ENCODE measurements at places on chromosomes 11 and 22.
A peak's percentile ranks its signal among the peaks of the same experiment; 100 is the strongest.

DNA sequence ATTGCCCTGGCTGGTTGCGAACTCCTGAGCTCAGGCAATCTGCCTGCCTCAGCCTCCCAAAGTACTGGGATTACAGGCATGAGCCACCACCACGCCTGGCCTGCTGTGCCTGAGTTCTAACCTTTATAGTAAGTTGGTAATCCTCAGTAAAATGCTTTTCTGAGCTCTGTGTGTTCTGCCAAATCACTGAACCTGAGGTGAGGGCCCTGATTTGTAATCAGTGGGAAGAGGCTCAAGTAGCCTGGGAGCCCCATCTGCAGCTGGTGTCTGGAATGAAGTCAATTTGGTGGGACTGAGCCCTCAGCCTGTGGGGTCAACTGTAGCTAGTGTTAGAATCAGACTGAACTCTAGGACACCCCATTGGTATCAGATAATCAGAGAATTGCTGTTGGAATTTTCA is 72.6 kb upstream of the PARVG start:
- no peak for DNase-seq

DNA sequence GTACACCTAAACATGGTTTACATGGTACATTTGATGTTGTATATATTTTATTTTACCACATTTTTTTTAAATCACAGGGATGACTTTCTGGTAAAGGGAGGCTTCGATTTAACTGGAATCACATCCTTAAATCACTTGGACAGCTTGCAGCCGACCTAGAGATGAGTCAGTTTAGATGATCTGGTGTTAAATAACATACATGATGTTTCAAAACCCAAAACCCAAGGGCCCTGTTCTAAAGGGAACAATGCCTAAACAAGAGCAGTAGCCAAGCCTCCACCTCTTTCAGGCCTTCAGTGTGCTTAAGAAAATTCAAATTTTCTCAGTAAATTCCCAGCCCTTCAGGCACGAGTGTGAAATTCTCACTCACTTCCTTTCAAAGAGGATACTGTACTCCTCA is 108.8 kb downstream of the WT1 start:
- DNase-seq = no peak

- no peak for DNase-seq
Measured at GRCh38 chr11:56509439-56509838, 18.3 kb upstream of the OR5M8 start.

DNA sequence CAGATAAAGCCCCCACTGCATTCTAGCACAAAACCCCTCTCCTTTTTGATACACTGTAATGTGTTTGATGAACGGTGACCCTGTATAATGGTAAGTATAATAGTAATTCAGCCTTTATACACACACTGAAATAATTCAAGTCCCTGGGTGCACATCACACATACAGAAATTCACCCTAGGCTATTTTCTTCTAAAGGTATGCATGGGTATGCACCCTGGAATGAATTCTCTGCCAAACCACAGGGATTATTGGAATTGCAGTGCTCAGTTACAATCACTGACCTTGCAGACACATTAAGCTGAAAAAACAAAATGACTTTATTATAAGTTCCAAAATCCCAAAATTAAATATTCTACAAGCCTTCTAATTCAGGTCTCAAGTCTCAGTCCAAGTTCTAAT is 245.9 kb upstream of the FAT3 start:
- DNase-seq = peak; percentile 79

- DNase-seq = peak; percentile 25
Measured at GRCh38 chr11:15073361-15074205, at the start of gene CALCB. Gene CALCB, plus strand, starts transcription at chr11:15073593. Its CDS starts 1,126 bp downstream, at chr11:15074719.

GRCh38 chr11:1445741-1446445 is 40.7 kb downstream of the MOB2 start:
- DNase-seq = no peak

- no peak for DNase-seq
Measured at GRCh38 chr22:32565002-32565339, 90.4 kb downstream of the FBXO7 start.

DNA sequence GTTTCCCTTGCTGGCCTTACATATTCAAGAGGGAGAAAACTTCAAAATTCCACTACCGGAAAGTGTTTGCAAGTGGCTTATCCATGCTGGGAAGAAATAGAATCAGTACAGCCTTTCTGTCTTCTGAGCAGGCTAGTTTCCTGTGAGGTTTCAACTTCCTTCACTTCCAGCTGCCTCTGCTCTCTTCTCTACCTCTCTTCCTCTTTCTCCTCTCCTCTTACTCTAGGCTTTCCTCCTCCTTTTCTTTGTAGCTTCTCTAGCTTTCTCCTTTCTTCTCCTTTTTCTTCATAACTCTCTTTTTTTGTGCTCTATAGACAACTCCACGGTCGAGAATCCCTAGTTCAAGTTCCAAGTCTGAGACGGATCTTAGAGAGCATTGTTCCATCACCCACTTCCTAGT is 421.8 kb downstream of the ETS1 start:
- DNase-seq = no peak

- peak; percentile 99 for DNase-seq
Measured at GRCh38 chr22:24402460-24403192, 24.8 kb upstream of the ADORA2A start.

GRCh38 chr11:416757-417621 is 2.2 kb upstream of the SIGIRR start:
- DNase-seq = peak; percentile 47

GRCh38 chr22:45629469-45630089 is 42.1 kb upstream of the ATXN10 start:
- no peak for DNase-seq

GRCh38 chr11:77212314-77213007 is 84.4 kb downstream of the MYO7A start:
- DNase-seq = no peak

DNA sequence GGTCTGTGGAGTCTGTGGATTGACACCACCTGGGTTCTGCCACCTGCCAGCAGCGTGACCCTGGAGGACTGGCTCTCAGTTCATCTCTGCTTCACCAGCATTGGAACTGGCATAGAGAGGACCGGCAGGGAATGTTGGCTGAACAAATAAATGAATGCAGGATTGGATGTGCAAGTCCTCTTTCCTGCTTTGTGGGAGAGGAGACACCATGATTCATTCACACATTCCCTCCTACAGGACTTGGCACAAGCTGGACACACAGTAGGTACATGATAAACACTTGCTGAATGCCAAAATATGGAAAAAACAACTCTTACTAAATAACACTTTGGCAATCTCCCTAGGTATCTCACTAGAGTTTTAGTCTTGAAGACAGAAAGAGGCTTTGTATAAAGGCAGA is 116.6 kb upstream of the NARS2 start:
- DNase-seq = no peak

- no peak for DNase-seq
Measured at GRCh38 chr11:68570691-68571090, 110.1 kb downstream of the PPP6R3 start.

- DNase-seq = peak; percentile 87
Measured at GRCh38 chr11:62394825-62395538, 23.9 kb upstream of the SCGB1A1 start.

- DNase-seq = peak; percentile 37
Measured at GRCh38 chr11:2194877-2195755, 23.5 kb upstream of the TH start.

DNA sequence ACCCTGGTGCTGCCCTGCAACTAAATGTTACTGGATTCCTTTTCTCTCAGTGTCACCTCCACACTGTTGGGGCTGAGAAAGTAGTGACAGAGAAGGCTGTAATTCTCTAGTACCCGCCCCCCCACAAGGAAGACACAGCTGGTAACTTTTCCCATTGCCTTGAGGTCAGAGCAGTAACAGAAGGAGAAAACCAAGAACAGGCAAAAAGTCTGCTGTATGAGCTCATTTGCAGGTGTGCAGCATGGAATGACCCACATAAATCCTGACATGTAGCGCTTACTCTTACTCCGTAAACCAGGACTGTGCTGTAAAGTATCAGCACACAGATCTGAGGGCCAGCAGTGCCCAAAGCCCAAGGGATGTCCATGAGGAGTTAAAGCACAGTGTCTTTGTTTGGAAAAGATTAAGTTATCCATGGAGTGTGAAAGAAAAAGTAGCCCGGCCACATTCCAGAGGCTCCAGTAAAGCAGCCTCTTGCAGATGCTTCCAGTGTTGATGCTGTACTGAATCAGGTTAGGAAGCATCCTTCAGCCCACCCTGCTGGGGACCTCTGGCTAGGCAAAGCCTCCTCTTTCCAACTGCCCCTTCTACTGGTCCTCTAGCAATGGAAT is 120.7 kb downstream of the PLEKHA7 start:
- DNase-seq = no peak

- DNase-seq = peak; percentile 97
Measured at GRCh38 chr22:44449061-44449682, 48.9 kb downstream of the RTL6 start.

DNA sequence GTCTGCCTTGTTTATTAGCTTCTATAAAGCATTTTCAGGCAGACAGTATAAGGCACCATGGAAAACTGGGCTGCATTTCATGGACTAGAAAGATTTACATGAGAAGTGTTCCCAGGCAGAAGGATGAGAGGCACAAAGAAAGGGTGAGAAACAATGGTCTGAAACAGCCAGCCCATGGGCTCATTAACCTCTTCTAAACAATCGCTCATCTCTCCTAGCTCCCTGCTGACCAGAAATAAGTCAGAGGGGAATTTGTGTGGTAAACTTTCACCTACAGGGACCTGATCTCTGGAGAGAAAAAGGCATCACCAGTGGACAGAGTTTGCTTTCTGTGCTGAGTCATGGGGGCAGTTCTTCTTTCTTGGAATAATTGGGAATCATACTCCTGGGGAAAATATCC is 51.8 kb upstream of the KIRREL3 start:
- peak; percentile 34 for DNase-seq

- peak; percentile 64 for DNase-seq
Measured at GRCh38 chr22:28279888-28280287, 360.8 kb upstream of the PITPNB start.

GRCh38 chr11:114386131-114386530 is 14.2 kb downstream of the C11orf71 start:
- DNase-seq = no peak

GRCh38 chr11:16347928-16348685 is 8.2 kb downstream of the SOX6 start:
- peak; percentile 20 for DNase-seq

GRCh38 chr22:49503896-49504521 is 323.7 kb downstream of the BRD1 start:
- no peak for DNase-seq

DNA sequence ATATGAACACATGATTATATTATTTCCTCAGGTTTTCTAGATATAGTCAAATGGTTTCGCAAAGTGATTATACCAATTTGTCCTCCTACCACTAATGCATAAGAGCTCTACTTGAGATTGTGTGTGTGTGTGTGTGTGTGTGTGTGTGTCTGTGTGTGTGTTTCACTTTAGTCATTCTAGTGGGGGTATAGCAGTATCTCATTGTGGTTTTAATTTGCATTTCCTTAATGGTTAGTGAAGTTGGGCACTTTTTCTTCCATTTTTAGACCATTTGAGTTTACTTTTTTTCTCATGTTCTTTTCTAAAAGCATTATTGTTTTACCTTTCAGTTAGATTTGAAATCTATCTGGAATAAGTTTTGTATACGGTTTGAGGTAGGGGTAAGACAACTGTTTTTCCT is 12.9 kb downstream of the CAPN5 start:
- no peak for DNase-seq

DNA sequence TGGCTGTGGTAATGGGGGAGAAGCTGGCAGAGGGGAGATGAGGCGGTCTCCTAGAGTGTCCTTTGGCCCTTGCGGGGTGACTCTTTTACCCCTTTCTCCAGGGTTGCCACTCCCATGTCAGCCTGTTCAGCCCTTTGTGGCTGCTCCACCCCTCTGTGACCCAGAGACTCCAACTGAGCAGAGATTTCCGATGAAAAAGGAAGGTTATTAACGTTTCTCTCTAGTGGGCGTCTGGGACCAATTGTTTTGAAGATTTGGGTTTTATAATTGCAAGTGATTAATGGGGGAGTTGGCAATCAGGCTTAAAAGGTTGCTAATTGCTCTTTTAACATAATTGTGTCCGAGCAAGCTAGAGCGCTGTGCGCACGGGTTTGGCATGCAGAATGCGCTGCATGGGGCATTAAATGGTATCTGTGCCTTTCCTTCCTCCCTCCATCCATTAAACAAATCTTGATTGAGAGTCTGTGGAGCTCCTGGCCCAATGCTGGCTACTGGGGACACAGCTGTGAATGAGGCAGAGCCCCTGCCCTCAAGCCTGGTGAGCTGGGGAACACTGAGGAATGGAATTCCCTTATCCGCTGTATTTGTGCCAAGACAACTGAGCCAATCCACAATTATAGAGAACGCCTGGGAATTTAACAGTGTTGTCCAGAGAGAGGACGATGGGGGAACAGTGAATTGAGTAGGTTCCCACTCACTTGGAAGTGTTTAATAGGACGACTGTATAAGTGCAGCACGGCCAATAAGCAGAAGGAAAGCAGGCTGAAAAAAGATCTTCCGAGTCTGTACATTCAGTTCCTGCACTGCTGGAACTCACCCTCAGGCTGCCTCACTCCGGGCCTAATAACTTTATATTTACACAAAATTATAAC is 295.9 kb downstream of the MIAT start:
- no peak for DNase-seq

GRCh38 chr11:87290304-87290922 is 252.7 kb downstream of the TMEM135 start:
- peak; percentile 68 for DNase-seq

DNA sequence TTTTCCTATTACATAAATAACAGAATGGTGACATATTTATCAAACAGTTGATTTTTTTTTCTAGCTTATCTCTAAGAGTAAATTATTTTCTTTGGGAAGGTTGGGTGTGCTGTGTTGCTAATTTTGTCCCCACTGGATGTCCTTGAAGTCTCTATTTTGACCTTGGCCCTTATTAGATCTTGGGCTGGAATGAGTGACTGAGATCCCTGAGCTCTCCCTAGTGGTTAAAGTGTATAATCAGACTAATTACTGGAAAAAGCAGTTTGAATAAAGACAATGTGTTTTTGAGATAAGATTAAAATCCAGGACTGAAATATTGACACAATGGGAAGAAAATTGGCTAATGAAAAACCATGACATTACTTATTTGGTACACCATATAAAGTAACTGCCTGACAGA is 56.1 kb downstream of the AASDHPPT start:
- DNase-seq = peak; percentile 1

GRCh38 chr11:126079621-126080124 is 17.0 kb upstream of the CDON start:
- no peak for DNase-seq

- DNase-seq = peak; percentile 36
Measured at GRCh38 chr11:59918480-59918879, 19.8 kb upstream of the OOSP1 start.

- peak; percentile 14 for DNase-seq
Measured at GRCh38 chr11:71086687-71087258, 165.6 kb downstream of the SHANK2 start.

All from EH (cell line).